ENCODE measurements at places on chromosomes 3 and 15.
A peak's percentile ranks its signal among the peaks of the same experiment; 100 is the strongest.

GRCh38 chr3:183428447-183429211 is at the start of gene MCF2L2:
Gene MCF2L2, minus strand, starts transcription at chr3:183428619. Its CDS starts 642 bp downstream, at chr3:183427977.
- peak; percentile 75 for DNase-seq

- DNase-seq, result no peak
These were observed 84.2 kb downstream of the SEMA6D start for GRCh38 chr15:47801522-47801921.

DNA sequence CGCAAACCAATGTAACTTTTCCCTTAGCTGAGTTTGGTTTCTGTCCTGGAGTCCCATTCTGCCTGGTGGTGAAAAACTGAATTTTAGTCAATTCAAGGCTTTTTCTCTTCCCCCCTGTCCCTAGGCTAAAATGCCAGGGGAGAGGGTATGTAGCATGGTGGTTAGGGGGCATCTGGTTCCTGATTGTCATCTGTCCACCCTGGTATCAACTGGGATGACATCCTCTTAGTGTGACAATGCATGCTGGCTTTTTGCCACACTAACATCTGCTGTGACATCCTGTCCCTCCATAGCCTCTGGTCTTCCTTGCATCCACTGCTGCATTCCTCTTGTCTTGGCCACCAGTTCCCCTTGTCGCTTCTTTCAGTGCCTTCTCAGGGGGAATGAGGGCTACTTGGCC is 73.7 kb downstream of the ABHD5 start:
- DNase-seq, result no peak

GRCh38 chr15:60913900-60914299 is 315.2 kb downstream of the RORA start:
- DNase-seq, result no peak

DNA sequence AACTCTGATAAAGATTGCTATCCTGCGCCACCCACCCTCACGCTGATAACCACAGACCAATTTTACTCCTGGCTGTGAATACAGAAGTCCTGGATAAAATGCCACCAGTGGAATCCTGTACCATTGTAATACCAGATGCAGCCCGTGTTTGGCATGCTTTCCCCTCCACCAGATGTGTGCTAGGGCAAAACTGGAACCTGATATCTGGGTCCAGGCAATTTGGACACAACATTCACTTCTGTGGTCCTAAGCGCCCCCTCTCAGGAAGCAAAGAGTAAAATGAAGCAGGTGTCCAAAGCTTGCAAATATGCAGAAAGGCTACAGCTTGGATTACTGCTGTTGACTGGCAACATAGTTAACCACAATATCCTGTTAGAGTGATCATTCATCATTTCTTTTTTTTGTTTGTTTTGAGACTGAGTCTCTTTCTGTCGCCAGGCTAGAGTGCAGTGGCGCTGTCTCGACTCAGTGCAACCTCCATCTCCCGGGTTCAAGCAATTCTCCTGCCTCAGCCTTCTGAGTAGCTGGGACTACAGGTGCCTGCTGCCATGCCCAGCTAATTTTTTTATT is 32.8 kb downstream of the LOXL1 start:
- no peak for DNase-seq

- no peak for DNase-seq
These were observed 64.5 kb downstream of the CHST2 start for GRCh38 chr3:143184099-143184498.

DNA sequence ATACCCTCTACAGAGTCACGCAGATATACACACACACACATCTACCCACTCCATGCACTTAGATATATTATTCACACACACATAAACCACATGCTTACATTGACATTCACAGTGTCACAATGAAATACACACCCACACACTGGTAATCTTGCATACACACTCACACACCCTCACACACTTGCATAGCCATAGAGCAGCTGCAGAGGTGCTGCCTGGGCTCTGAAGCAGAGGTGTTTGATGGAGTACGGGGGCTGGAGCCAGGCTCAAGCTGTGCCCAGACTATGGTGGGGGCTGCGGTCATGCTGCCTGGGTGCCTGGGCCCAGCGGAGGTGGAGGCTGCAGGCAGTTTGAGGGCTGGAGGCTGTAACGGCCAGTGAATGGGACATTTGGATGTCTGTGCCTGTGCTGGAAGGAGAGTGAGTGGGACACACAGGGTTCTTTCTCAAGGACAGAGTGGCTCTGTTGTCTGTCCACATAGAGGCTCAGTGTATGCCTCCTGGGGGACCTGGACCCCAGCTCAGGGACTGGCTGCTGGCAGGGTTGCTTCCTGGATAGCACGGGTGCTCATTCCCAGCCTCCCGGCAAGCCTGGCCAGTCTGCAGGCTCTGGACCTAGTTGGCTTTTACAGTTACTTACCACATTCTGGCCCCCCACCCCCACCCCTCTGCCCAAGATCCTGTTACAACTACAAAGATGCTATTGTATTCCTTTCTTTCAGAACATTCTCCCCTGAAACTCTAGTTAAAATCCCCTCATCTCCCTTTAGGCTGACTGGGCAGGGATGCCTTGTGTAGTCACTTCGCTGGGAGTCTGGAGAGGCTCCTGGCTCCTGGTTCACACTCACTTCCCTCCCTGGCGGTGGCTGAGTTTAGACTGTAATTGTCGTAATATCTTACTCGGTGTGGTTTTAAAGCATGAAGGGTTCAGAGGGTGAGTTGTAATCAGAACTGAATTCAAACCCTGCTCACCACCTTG is 12.5 kb downstream of the GASK1A start:
- no peak for DNase-seq

GRCh38 chr3:55180936-55181535 is 253.2 kb upstream of the LRTM1 start:
- no peak for DNase-seq

- DNase-seq, result no peak
These were observed 83.6 kb downstream of the NSUN3 start for GRCh38 chr3:94146455-94146854.

GRCh38 chr3:173785004-173785403 is 387.5 kb downstream of the NLGN1 start:
- no peak for DNase-seq

GRCh38 chr3:190041333-190042041 is 79.2 kb downstream of the P3H2 start:
- no peak for DNase-seq

- no peak for DNase-seq
These were observed 55.6 kb upstream of the DLG1 start for GRCh38 chr3:197353867-197354567.

GRCh38 chr15:39959411-39959810 is 25.5 kb downstream of the EIF2AK4 start:
- DNase-seq, result no peak

DNA sequence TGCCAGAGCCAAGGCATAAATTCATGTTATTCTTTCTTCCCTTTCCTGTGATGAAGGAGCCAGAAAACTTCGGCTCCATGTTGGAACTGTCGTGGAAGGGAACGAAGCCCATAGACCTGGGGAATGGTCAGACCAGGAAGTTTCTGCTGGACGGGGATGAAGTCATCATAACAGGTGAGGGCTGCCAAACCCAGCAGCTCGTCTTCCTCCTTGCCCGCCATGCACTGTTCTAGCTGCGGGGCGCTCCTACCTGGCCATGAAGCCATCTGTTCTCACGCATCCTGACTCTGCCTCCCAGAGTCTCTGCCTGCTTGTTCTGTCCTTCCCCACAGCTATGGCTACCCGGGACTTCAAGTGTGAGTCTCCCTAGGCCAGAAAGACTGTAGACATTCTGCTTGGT is 28.2 kb downstream of the FAH start:
- no peak for DNase-seq

GRCh38 chr3:173140986-173141385 is at the start of gene SPATA16:
Gene SPATA16, minus strand, starts transcription at chr3:173141235. Its CDS starts 23,504 bp downstream, at chr3:173117731.
- DNase-seq, result no peak

DNA sequence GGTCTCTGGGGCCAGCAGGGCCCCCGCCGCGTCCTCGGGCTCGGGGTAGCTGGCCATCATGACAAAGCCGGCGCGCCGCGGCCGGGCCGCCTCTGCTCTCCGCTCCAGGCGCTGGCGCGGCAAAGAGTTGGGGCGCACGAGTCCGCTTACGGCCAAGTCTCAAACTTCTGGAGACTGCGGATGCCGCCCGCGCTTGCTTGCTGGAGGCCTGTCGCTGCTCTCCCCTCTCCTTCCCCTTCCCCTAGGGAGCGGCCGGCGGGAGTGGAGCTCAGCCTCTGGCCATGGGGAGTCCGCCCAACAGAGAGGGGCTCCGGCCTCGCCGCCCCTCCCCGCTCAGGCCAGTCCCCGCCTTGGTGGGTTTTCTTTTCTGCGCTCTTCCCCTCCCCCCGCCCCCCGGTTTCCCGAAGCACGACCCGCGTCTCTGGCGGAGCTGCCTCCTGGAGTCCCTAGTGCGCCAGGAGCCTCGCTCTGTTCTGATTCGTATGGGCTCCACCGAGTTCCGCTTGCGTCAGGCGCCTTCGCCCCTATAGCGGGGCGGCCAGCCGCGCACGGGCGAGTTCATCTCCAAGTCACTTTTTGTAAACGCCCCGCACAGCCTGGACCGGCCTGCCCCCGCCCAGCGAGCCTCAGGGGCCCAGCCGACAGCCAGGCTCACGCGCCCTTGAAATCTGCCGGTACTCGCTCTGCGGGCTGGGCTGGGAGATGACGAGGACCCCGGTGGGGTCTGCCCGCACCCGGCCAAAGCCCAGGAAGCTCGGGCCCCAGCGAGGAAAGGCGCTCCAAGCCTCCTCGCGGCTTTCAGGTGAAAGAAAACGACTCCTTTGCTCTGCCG is at the start of the genes FOXL2 and FOXL2NB:
Gene FOXL2, minus strand, starts transcription at position 475 of the 832 bp plus-strand sequence. Its CDS starts 415 bp downstream, at position 60.
Gene FOXL2NB, plus strand, starts transcription at position 555 of the 832 bp plus-strand sequence. Its CDS starts 148 bp downstream, at position 703.
- DNase-seq, result no peak

GRCh38 chr3:127720985-127721935 is 48.5 kb downstream of the ABTB1 start:
- DNase-seq, result no peak

DNA sequence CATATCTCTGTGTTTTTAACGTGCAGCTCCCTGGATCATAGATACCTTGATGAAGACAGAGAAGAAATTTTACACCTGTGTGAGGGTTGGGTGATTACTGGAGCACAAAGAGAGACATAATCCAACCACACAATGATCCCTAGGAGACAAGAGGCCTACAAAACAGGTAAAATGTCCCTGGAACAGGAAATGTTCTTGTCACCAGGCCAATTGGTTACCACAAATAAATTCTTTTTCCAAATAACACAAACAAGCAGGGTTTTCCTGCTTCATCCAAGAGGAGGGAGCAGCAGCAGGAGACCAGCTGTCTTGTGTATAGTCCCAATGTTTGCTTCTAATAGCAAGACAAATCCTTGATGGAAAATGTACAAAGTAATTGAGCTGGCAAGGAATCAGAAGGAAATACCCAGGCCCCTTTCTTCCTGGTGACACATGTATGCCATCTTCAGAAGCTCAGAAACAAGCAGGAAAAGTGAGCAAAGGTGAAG is 1.4 kb downstream of the MGLL start:
- DNase-seq, result no peak

- DNase-seq, result no peak
These were observed 195.1 kb downstream of the DTWD1 start for GRCh38 chr15:49815950-49816349.

DNA sequence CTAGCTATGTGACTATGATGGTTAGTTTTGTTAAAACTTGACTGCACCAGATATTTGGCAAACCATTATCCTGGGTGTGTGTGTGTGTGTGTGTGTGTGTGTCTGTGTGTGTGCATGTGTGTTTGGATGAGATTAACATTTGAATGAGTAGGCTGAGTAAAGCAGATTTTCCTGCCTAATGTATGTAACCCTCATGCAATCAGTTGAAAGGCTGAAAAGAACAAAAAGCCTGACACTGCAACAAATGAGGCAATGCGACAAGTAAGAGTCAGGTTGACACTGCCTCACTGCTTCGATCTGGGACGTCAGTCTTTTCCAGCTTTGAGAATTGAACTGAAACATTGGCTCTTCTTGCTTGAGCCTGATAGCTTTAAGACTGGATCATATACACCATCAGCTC is 643.0 kb downstream of the NAALADL2 start:
- DNase-seq, result no peak

DNA sequence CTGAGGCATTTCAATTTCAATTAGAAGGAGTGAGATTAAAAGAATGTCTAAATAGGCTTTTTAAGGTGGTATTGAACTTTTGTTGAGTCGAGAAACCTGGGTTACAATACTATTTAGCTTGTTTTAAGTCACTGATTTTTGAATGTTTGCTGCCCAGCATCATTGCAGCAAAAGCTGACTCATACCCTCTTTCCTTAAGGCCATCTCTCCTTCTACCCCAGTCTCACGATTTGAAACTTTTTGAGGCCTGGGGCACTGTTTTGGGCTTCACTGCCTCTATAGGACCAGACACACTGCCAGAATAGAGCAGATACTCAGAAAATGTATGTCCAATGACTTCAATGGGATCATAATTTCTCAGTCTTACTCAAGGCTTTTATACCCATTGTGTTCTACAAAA is 319.6 kb upstream of the TGFBR2 start:
- no peak for DNase-seq

GRCh38 chr15:74441248-74441941 is 7.6 kb upstream of the SEMA7A start:
- no peak for DNase-seq

GRCh38 chr3:76554707-76555106 is 485.2 kb upstream of the ROBO2 start:
- DNase-seq, result no peak

DNA sequence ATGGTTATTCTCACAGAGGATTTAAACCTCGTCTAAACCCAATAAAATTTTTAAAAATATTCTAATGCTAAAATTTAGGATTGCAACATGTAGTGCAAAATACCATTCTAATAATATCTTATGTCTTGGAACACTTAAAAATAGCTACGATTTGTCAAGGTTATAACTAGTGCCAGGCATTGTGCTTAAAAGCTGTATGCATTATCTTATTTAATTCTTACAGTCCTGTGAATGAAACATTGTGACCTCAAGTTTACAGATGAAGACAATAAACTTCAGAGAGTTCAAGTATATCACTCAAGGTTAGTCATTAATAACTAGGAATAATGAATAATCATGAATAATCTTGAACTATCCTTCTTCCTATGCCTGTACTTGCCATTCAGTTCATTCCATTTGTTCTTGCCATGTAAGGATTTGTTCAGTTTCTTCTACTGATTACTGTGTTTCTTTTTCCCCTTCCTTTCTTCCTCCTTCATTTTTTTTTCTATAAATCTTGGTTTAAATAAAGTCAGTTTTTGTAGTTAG is 897.6 kb upstream of the NR2F2 start:
- DNase-seq, result no peak

DNA sequence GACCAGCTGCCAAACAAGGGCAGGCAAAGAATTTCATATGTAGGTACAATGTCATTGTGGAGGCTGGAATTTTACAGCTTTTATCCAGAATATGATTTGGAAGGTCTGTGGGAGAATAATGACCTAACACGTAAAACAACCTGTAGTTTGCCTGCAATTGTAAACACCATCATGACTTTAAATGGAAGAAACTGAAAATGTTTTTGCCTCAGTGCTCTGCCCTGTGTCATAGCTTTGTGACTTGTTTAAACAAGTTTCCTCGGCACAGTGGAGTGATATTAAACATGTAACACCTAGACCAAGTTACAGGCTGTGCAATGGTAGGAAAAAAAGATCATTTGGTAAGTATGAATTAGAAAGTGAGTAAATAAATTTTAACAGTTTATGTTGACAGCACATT is 171.6 kb upstream of the MBNL1 start:
- DNase-seq, result no peak

DNA sequence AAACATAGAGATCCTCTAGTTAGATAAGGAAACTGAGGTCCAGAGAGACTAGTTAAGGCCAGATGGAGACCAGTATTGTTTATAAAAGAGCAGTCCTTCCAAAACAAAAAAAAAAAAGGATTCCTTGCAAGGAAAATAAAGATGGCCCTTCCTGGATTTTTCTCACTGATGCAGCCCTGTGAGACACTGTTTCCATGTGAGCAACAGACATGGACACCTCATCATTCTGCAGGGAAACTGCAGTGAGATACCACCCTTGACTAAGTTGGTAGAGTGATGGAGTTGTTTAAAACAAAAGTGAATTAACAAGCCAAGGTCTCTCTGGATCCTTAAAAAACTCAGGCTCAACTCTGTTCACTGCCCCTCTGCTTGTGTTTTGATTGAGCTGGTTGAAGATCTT is 65.6 kb upstream of the MYZAP start:
- DNase-seq, result no peak

All from stimulated activated CD4-positive, alpha-beta T cell treated with anti-CD3 and anti-CD28 coated beads, Interleukin-4, amount 100 ng/mL, for 24 hours (primary cell).